ENCODE measurements at places on chromosomes 2 and 18.

- H3K4me3 ChIP-seq: no peak overlapping the region
- no peaks in the 10 kb centered on the region for H3K27me3 ChIP-seq
- H3K36me3 ChIP-seq: no peaks in the 10 kb centered on the region
- no peak overlapping the region for H3K27ac ChIP-seq
- peaks cover 7% of the 10 kb centered on the region for H3K4me1 ChIP-seq
- DNase-seq: no peak
Measured at GRCh38 chr2:128389388-128390086, 70.9 kb upstream of the HS6ST1 start.

- DNase-seq: no peak
- H3K27me3 ChIP-seq: no peaks in the 10 kb centered on the region
- H3K36me3 ChIP-seq: no peaks in the 10 kb centered on the region
- H3K4me3 ChIP-seq: no peak overlapping the region
- H3K4me1 ChIP-seq: peaks cover 6% of the 10 kb centered on the region
- H3K27ac ChIP-seq: no peak overlapping the region
Measured at GRCh38 chr2:47890711-47891368, 15.5 kb downstream of the FBXO11 start.

DNA sequence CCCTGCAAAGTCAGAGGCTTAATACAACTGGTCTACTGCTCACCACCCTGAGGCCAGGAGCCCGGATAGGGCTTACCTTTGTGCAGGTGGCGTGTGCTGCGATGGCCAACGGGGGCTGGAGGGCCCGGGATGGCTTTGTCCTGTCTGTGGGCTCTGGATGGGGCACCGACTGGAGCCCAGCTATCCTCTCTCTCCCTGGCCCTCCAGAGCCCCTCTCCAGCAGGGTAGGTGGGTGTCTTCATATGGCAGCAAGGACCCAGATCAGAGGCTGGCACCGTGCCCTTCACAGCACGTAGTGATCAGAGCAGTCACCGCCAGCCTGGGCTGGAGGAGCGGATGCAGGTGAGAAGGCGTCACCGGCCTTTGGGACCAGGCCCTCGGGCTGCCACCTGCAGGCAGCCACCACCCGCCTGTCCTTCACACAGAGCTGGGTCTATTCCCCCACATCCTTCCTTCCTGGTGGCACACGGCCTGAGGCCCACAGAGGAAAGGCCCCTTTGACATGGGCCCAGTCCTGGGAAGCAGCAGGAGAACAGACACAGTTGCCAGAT, 232.1 kb downstream of the EIPR1 start:
- no peak overlapping the region for H3K4me3 ChIP-seq
- H3K27me3 ChIP-seq: no peaks in the 10 kb centered on the region
- no peak overlapping the region for H3K27ac ChIP-seq
- no peaks in the 10 kb centered on the region for H3K4me1 ChIP-seq
- DNase-seq: no peak

DNA sequence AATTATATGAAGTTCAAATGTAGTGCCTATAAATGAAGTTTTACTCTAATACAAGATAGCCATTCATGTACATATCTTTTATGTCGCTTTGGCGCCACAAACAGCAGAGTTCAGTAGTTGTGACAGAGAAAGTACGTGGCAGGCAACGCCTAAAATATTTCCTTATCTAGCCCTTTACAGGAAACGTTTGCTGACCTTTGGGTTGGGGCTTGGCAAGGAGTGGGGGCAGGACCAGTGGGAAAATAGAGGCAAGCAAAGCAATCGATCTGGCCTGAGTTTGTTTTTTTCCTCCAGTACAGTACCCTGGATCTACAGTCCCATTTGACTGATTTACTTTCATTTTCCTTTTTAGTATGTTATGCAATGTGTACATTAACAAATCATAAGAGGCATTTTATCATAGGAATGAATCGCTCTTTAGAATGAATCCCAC, 13.1 kb downstream of the CCDC68 start:
- H3K27me3 ChIP-seq: no peaks in the 10 kb centered on the region
- H3K4me3 ChIP-seq: peak overlapping the region; percentile 63
- H3K27ac ChIP-seq: peak overlapping the region; percentile 37

DNA sequence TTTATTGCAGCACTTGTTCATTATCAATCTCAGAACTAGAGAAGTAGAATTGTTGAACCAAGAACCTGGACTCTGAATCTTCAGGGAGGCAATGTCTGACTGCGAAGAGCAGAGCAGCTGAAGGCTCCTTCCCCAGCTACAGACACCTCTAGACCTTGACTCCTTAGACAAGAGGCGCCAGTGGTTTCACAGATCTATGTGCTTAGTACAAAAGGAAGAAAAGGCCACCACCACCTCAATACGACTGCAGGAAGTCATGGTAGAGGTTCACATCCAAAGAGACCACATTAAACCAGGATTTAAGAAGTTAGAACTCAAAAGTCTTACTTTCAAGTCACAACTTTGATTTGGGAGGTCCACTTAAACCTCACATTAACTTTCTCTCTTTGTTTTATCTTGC, 158.1 kb upstream of the VRK2 start:
- H3K36me3 ChIP-seq: no peaks in the 10 kb centered on the region
- H3K4me1 ChIP-seq: no peaks in the 10 kb centered on the region
- no peaks in the 10 kb centered on the region for H3K27me3 ChIP-seq
- DNase-seq: no peak
- no peak overlapping the region for H3K4me3 ChIP-seq
- H3K27ac ChIP-seq: no peak overlapping the region

DNA sequence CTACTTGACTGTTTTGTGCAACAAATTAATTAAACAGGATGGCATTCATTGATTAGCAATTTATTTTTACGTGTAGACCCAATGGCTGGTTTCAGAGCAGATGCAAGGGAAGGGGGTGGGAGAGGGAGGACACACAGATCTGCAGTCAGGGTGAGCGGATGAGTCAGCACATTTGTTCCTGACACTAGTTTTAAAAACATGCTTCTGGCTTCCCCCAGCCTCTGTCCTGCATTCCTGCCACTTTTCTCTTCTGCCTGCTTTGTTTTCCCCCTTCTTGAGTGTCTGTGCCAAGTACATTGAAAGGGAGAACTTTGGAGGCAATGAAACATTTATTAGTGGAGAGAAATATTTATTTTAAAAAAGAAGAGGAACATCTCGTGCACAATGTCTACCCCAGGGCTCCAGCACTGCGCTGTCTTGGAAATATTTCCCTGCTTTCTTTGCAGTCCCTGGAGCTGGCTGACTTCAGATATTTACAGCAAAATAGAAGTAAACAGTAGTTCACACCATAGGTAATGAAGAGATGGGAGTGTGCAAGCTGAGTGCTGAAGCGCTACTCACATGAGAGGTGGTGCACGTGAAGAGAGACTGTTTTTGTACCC, 52.2 kb downstream of the NRP2 start:
- no peaks in the 10 kb centered on the region for H3K27me3 ChIP-seq
- peaks cover 3% of the 10 kb centered on the region for H3K4me1 ChIP-seq
- no peak for DNase-seq

DNA sequence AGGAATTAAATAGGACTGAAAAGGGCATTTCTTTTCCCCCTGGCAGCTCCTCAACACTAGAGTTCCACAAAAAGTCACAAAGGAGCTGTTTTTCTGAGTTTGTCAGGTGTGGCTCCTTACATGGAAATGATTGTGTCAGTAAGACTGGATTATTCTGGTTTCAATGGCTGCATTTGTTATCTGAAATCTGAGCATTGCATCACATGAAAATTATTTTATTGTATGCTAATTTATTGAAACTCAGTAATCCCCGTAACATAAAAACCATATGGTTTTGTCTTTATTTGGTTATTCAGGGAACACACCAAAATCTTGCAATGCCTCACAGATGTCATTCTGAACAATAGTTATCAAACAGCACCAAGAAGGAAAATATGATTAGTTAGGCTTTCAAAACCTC, 439.7 kb upstream of the TNP1 start:
- no peak for DNase-seq
- H3K4me1 ChIP-seq: no peaks in the 10 kb centered on the region
- no peak overlapping the region for H3K4me3 ChIP-seq
- no peaks in the 10 kb centered on the region for H3K36me3 ChIP-seq

DNA sequence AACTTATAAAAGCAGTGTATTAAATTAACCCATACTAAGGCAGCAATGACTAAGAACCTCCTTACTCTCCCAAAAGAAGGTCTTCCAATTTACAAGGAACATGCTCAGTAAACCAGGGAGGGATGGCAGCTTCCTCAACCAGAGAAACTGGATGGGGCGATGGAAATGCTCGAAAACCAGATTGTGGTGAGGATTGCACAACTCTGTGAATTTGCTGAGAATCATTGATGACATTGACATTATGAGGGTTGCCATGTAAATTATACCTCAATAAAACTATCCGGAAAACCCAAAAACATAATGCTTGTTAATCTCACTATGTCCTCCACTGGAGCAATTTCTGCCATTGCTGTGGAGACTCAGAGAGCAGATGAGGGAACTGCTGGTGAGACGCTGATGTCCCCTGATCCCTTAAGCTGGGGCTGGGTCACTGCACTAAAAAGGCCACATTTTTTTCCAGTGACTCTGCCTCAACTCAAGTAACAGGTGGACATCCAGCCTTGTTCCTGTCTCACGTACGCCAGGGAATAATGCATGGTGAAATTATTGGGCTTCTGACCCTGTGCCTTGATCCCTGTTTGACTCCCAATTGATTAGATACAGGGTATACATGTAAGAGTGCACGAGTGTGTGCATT, 288.3 kb downstream of the CYP26B1 start:
- no peak overlapping the region for H3K4me3 ChIP-seq
- H3K36me3 ChIP-seq: no peaks in the 10 kb centered on the region
- H3K27ac ChIP-seq: no peak overlapping the region
- no peaks in the 10 kb centered on the region for H3K4me1 ChIP-seq
- no peak for DNase-seq
- H3K27me3 ChIP-seq: peaks cover 10% of the 10 kb centered on the region

- no peak overlapping the region for H3K27ac ChIP-seq
- no peaks in the 10 kb centered on the region for H3K36me3 ChIP-seq
- H3K4me3 ChIP-seq: no peak overlapping the region
- H3K27me3 ChIP-seq: no peaks in the 10 kb centered on the region
Measured at GRCh38 chr2:1978706-1979105, 234.4 kb upstream of the PXDN start.

DNA sequence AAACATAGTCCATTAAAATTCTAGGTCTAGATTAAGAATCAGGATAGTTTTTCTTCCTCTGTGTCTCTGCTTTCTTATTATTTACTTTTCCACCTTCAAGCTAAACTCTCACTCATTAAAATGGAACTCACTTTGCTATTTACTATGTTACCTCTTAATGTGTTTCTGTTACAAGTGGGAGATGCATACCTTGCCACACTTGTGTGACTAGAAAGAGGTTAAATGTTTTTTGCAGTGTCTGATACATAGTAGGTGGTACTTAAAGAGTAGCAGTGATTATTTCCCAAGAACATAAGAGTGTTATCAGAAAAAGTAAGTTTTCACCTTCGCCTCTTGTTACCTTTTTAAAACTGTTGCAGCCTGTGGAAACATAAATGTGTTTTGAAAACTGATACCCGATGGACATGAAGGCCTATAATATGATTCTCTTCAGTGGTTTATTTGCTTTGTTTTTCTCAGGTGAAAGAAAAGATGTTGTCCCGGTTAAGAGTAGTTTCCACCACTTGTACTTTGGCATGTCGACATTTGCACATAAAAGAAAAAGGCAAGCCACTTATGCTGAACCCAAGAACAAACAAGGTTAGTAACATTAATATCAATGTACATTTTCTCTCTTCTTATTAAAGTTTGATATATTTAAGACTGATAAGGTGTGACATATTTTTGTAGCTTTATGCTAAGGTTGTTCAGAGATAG, 16.6 kb downstream of the ME2 start:
- no peaks in the 10 kb centered on the region for H3K27me3 ChIP-seq
- DNase-seq: no peak
- no peaks in the 10 kb centered on the region for H3K4me1 ChIP-seq
- no peak overlapping the region for H3K27ac ChIP-seq
- no peak overlapping the region for H3K4me3 ChIP-seq

GRCh38 chr2:110905217-110905616, 172.8 kb downstream of the ACOXL start:
- peaks cover 16% of the 10 kb centered on the region for H3K27me3 ChIP-seq
- H3K4me3 ChIP-seq: no peak overlapping the region
- no peak overlapping the region for H3K27ac ChIP-seq
- DNase-seq: no peak
- H3K4me1 ChIP-seq: no peaks in the 10 kb centered on the region

DNA sequence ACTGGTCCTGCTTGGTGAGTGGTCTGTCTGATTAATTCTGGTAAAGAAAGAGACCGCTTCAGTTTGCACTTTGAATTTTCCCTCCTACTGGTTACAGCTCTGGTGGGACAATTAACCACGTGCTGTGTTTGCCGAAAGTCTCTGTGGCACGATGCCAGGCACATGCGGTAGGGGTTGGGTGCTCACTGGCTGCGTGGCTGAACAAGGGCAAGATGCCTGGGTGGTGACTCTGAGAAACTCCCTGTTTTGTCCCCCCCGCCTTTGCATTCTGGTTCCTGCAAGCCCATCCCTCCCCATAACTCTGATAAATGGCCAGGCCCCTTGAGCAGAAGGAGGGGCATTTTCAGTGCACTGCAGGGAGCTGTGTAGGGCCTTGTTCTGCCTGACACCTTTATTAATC, 206.1 kb downstream of the TFCP2L1 start:
- H3K27me3 ChIP-seq: peaks cover 38% of the 10 kb centered on the region
- no peaks in the 10 kb centered on the region for H3K36me3 ChIP-seq
- H3K4me1 ChIP-seq: peaks cover 5% of the 10 kb centered on the region
- no peak overlapping the region for H3K27ac ChIP-seq
- no peak overlapping the region for H3K4me3 ChIP-seq
- DNase-seq: no peak

DNA sequence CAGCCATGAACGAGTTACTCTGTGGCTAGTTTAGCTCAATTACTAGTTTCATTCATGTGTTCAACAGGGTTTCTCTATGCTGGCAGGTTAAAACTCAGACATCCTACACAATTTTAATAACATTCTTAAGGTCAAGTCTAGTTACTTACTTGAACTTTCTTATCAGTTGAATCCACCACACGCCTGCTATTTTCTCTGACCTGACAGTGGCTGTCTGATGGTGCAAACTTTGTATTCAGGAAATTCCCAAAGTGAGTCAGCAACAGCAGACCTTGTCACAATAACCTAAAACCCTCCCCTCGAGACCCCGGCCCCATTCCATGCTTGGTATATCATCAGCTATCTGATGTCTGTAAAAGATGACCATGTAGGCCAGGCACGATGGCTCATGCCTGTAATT, 20.8 kb upstream of the CIDEA start:
- H3K27ac ChIP-seq: no peak overlapping the region
- H3K27me3 ChIP-seq: peaks cover 3% of the 10 kb centered on the region
- no peaks in the 10 kb centered on the region for H3K4me1 ChIP-seq

- H3K36me3 ChIP-seq: no peaks in the 10 kb centered on the region
- peaks cover 7% of the 10 kb centered on the region for H3K4me1 ChIP-seq
- H3K4me3 ChIP-seq: no peak overlapping the region
- no peak overlapping the region for H3K27ac ChIP-seq
Measured at GRCh38 chr2:239161711-239162140, 239.1 kb downstream of the HDAC4 start.
